ENCODE measurements at places on chromosomes 7 and 10.

DNA sequence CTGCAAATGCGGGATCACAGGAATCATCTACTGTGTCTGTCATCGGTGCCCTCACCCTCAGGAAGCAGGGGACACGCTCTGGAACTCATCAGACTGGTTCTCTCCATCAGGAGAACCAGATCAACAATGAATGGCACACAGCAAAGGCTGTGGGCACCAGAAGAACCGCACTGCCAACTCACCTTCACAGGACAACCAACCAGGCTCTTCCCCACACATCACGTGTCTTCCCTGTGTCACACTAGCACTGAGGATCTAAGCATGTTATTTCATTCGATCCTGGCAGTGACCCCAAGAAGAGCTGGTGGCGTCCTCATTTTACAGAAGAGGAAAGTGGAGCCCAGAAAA, 106.1 kb downstream of the TNS3 start:
- no peak for DNase-seq

- DNase-seq, result no peak
Measured at GRCh38 chr7:72281308-72281707, 130.8 kb downstream of the CALN1 start.

DNA sequence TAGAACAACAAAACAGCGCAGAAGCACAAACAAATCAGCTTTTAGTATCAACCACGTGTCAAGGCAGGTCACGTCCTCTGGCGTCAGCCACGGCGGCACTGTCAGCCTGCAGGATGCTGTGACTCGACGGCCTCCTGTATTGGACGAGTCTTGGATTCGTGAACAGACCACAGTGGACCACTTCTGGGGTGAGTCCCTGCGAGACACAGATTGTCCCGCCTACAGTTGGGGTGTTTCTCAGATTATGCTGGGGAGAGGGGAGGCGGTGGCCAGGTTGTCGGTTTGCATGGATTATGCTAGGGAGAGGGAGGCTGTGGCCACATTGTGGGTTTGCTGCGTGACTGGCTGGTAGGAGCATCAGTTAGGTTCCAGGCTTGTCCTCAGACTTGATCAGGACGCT, 9.7 kb downstream of the SUN1 start:
- DNase-seq, result no peak

DNA sequence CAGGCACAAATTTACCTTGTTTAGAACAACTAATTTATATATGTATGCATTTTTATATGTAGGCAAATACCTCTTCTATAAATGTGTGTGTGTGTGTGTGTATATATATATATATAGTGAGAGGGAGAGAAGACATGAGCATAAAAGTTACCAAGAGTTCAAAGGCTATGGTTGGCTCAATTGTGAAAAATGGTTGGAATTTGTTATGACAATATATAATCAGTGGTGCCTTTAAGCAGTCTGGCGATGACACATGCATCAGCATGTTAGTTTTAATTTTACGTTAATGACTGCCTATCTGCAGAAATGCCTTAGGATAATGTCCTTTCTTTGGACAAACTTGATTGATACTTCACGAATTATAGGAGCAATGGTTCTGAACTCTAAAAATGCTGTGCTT, 980.8 kb upstream of the LRRTM3 start:
- DNase-seq, result no peak

- DNase-seq, result no peak
Measured at GRCh38 chr7:143503261-143503660, 25.6 kb downstream of the TAS2R41 start.

DNA sequence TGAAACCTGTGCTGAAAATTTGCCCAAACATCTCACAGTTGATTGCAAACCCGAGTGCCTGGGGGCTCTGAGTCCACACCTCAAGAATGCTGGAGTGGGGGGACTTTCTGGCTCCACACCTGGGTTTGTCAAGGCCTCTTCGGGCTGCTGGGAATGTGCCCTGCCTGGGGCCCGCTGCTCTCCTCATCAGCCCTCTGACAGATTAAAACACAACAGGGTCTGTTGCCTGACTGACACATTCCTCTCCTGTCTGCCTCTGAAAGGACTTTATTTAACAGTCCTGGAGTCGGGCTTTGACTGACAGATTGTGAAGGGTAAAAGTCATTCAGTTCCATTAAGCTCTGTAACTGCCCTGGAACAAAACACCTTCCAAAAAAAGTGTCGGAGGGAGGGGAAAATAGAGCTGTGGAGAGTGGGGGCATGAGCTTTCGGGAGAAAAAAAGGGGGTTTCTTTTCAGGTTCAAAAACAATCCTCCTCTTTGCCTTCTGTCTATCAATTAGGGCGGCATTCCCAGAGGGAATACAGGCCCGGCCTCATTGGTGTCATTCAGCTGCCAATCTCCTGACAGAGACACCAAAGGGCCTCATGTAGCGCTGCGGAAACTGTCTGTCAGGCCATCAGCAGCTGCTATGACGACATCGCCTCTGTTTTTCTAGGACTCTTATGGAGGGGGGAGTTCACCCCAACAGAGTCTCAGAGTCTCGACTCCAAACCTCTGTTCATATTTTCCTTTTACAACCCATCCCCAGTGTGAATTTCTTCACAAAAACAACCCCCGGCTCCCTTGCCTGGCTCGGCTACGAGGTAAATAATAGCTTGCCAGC, 398.8 kb upstream of the NFE2L3 start:
- DNase-seq, result no peak

DNA sequence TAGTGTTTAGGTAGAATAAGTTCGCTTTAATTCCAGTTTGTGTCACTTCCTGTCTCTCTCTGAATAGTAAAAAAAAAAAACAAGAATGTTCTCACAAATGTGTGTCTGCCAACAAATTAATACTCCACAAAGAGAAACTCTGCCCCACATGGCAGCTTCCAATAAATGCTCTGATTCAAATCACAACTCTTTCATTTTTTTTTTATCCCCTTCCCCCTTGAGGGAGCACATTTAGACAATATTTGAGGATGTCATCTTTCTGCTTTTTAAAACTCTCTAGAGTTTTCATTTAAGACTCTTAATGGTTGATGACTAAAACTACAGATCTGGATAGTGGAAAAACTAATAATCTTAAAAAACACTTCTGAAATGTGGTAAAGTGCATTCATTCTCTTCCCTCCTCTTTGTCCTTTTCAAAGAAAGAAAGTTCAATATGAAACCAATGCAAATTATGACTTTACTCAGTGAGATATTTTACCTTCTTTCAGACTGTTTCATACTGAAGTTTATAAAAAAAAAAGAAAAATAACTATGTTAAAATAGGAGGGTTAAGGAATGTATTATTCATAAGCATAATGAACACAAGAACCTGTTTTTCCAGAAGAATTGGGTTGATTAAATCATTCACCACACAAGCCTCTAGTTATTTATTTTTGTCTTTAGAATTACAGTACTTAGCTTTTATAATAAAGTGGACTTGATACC, 42.3 kb downstream of the ARID5B start:
- peak; percentile 47 for DNase-seq

- DNase-seq, result no peak
Measured at GRCh38 chr10:131856441-131857094, 44.2 kb upstream of the PPP2R2D start.

GRCh38 chr10:93573924-93574323, 7.5 kb downstream of the FFAR4 start:
- no peak for DNase-seq

GRCh38 chr7:149569726-149570422, 72.3 kb upstream of the ZNF746 start:
- DNase-seq, result no peak

DNA sequence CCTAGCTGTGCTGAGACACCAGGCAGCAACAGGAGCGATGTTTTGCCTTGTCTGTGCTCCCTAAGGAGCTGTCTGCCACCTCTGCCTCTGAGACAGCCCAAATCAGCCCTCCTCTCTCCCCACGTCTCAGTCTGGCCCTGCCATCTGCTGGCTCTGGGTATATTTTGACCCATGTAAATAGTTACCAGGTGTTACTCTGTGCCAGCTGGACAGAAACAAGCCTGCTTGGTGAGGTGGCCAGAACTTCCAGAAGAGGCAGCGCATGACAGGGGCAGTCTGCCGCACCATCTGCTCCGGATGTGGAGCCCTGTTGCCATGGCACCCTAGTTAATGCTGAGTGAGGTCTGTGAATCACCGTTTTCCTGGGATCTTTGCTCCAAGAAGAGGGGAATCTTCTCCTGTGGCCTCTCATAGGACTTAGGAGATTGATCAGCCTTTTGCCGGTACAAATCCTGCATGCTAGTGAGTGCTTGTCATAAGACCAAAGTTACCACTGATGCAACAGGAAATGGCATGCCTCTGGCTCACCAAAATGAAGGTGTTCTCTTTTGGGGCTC, 31.8 kb downstream of the GSTO2 start:
- DNase-seq, result peak; percentile 90

GRCh38 chr10:78365694-78366093, 332.0 kb downstream of the RPS24 start:
- no peak for DNase-seq

DNA sequence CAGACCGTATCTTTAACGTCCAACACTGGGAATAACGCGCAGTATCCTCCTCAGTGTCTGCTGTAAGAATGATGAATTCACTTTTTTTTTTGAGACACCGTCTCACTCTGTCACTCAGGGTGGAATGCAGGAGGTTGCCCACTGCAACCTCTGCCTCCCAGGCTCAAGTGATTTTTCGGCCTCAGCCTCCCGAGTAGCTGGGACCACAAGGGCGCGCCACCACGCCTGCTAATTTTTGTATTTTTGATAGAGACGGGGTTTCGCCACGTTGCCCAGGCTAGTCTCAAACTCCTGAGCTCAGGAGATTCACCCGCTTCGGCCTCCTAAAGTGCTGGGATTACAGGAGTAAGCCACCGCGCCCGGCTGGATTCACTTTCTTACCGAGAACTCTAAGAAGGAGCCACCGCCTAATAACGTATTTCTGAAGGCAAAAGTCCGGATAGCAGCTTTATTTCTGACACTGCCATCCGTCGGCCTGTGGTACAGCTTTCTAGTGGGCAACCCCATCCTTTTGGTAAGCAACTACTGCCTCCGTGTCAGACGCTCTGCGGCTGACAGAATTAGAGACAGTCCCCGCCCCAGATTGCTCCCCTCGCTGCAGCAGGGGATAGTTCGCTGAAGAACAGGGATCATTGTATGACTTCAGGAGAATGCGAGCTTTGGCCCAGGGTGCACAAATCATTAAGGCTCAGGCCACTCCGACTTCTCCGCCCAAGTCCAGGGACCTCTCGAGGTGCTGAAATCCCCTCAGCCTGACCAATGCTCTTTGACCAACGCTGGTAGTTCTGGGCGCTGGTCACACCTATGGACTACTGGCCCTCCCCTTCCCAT, 662 bp downstream of the POLR3A start:
- peak; percentile 53 for DNase-seq

GRCh38 chr10:69409176-69409495, 7.6 kb downstream of the TACR2 start:
- no peak for DNase-seq

GRCh38 chr10:132263866-132264265, 43.9 kb downstream of the STK32C start:
- DNase-seq, result no peak

DNA sequence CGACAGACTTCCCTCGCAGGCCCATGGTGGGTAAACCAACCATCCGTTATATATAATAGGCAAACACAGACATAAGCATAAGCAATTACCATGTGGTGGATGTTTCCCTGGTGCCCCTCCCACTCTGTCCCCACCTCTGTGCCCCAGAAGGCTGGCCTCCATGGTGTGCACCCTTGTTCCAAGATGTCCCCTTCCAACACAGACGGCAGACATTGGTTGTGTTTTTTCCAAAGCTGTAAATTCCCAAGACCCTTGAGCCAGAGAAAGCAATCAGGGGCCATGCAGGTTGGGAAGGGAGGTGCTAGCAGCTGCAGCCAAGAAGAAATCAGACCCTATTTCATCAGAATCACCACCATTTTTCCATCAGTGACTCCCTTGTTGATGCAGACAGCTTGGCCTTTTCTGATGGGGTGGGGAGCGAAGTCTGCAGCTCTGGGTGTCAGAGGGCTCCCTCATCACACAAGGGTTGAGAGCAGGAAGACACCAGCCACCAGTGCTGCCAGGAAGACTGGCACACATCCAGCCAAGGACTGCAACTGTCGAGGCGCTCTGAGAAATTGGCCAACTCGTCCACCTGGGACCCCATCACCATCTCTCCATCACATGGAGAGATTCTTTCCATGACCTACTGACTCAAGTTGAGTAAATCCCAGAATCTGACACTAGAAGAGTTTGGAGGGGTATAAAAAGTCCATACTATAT, 86.8 kb upstream of the CHST15 start:
- no peak for DNase-seq

- no peak for DNase-seq
Measured at GRCh38 chr7:122273117-122273516, 31.4 kb downstream of the FEZF1 start.

- peak; percentile 47 for DNase-seq
Measured at GRCh38 chr10:43138757-43139241, 554 bp downstream of the CSGALNACT2 start.

DNA sequence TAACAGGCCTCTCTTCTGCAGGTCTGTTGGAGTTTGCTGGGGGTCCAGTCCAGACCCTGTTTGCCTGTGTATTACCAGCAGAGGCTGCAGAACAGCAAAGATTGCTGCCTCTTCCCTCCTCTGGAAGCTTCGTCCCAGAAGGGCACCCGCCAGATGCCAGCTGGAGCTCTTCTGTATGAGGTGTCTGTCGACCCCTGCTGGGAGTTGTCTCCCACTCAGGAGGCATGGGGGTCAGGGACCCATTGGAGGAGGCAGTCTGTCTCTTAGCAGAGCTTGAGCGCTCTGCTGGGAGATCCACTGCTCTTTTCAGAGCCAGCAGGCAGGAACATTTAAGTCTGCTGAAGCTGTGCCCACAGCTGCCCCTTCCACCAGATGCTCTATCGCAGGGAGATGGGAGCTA, 361.1 kb upstream of the NRP1 start:
- no peak for DNase-seq

- DNase-seq, result no peak
Measured at GRCh38 chr10:24569828-24570657, 153.6 kb downstream of the ARHGAP21 start.

DNA sequence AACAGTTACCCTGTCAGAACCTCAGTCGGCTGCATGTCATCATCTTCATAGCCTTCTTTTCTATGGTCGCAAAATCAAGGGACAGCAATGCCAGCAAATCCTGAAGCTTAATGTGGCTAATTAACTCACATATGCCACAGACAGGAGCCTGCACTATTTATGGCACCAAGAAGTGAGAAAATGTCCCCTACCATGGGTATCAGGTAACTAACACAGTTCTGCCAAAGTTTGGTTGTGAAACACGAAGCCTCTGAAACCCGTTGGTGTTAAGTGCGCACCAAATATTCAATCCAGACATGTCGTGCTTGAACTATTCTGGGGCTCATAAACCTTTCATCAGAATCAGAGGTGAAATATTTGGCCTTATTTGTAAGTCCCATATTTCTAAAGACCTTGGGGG, 63.3 kb downstream of the EVX1 start:
- no peak for DNase-seq

GRCh38 chr10:58631715-58632114, 119.0 kb downstream of the BICC1 start:
- DNase-seq, result no peak

- DNase-seq, result no peak
Measured at GRCh38 chr10:420154-421121, 269.0 kb downstream of the DIP2C start.

- peak; percentile 66 for DNase-seq
Measured at GRCh38 chr7:84746353-84746752, 440.5 kb downstream of the SEMA3D start.

GRCh38 chr7:136533732-136534131, 334.7 kb upstream of the CHRM2 start:
- no peak for DNase-seq

Data from GM03348 (cell line).